Activated T-helper 1 cell treated with anti-CD3 and anti-CD28 coated beads, Interleukin-2, amount 50 U/mL, for 16 hours (primary cell): ENCODE measurements at places on chromosomes 11 and 22.

DNA sequence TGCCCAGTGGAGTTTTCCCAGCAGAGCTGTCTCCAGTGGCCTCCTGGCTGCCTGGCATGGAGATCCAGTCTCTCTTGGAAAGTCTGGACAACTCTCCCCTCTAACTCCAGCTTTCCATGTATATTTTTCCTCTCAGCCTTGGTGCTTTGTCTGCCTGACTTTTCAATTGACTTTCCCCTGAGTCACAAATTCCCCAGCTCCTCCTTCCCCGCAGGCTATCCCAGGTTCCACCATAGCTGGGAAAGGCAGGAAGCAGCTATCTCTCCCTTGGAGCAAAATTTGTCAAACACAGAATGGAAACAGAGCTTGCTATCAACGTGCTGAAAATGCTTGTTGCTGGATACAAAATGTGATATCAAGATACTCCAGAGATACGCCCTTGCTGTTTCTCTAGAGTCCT, 384.8 kb downstream of the TMEM135 start:
- no peak for DNase-seq

GRCh38 chr11:23974051-23974450, 522.8 kb upstream of the LUZP2 start:
- DNase-seq: no peak

GRCh38 chr11:101323997-101324396, 194.4 kb upstream of the PGR start:
- DNase-seq: no peak

GRCh38 chr11:55942785-55943392, 6.7 kb upstream of the OR5I1 start:
- no peak for DNase-seq

DNA sequence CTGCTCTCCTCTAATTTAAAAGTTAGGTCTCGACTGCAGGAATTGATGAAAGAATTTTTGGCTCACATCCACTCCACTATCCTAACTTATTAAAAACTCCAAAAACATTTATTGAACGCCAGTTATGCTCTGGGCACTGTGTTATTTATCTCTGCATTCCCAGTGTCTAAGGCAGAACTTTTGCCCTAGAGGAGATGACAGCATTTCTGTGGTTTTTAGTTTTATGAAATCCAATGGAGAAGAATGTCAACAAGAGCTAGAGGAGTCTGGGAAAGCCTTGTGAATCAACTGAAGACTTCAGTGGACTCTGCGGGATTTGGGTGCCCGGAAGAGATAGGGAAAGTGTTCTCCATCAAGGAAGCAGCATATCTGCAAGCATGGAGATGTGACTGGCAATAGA, 217.0 kb upstream of the PGR start:
- no peak for DNase-seq

- DNase-seq: no peak
Measured at GRCh38 chr22:27212102-27212501, 554.7 kb downstream of the MIAT start.

DNA sequence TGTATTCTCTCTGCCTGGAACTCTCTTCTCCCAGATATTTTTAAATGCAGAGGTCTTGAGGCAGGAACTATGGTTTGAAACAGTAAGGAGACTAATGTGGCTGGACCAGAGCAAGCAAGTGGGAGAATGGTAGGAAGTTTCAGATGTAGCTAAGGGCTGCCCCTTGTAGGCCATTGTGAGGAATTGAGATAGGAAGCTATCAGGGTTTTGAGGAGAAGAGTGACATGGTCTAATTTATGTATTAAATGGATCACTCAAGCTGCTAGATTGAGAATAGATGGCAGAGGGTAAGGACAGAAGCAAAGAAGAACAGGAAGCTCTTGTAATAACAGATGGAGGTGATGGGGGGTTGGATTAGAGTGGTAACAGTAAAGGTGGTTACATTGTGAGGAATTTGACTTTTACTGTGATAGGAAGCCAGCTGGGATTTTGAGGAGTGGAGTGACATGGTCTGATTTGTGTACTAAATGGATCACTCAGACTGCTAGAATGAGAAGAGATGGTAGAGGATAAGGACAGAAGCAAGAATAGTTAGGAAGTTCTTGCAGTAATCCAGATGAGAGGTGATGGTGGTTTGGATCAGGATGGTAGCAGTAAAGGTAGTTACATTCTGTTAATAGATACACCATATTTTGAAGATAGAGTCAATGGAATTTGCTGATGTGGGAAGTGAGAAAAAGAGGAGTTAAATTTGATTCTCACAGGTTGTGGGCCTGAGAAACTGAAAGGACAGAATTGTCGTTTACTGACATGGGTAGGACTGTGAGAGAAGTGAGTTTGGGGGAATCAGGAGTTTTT, 63.0 kb downstream of the HIPK3 start:
- DNase-seq: no peak

GRCh38 chr11:12567746-12568460, 106.3 kb upstream of the TEAD1 start:
- no peak for DNase-seq

- DNase-seq: no peak
Measured at GRCh38 chr11:16448123-16448717, 91.9 kb upstream of the SOX6 start.

DNA sequence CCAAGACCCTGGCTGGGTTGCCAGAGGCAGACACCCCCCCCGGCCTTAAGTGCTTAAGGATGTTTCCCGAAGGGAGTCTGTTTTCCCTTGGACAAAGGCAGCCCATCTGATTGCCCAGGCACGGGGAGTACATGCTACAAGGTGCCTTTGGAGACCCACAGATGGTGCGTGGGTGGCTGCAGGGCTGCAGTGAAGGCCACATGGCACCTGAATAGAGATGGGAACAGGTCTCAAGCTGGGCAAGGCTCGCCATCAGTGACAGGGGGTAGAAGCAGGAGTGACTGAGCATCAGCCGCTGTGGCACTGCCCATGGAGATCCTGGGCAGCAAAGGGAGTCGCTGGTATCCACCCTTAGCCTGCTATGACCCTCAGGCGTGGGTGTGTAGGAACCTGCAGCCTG, 2.4 kb downstream of the RTL6 start:
- DNase-seq: no peak

GRCh38 chr11:41921746-41922390, 462.4 kb upstream of the LRRC4C start:
- no peak for DNase-seq

- DNase-seq: no peak
Measured at GRCh38 chr11:79189055-79189454, 251.8 kb downstream of the TENM4 start.

DNA sequence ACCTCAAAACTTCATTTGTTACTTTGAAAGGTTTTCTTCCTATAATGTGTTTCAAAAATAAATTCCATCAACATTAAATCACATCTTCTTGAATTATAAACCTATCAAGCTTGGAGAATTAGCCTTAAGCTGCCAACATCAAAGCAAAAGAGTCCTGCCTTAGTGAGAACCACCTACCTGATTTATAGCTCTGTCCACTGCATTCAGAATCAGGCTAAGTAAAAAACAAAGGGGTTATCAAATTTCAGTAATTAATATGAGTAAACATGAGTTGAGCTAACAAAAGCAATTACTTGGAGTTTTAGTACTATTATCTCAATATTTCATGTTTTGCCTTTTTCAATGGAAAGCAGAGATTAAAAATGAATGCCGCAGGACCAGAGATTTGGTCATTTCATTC, 73.9 kb downstream of the CADM1 start:
- DNase-seq: no peak

- no peak for DNase-seq
Measured at GRCh38 chr11:47003180-47003877, 66.8 kb downstream of the CSTPP1 start.

DNA sequence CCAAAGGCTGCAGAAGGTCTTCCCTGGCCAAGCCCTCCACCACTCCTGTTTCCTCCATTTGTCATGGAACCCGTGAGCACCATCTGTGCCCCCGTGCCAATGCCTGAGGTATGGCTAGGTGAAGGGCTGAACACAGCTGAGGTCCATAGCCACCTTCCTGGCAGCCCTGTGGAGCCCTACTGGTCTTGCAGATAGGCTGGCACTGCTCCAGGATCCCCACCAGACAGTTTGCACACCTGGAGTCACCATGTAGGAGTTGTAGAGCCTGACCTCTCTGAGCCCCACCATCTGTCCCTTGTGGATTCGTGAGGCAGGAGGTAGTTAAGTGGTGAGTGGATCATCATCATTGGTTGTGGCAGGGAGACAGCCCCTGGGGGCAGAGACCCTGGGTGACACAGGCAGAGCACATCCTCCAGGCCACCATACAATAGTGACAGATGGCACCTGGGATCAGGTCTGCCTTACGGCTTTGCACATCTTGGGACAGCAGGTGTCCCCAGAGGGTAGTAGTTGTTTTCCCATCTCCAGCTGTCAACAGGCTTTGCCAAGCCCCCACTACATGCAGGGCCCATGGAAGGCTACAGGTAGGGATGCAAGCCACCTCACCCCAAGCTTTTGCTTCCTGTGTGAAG, 52.5 kb upstream of the SUSD2 start:
- no peak for DNase-seq

DNA sequence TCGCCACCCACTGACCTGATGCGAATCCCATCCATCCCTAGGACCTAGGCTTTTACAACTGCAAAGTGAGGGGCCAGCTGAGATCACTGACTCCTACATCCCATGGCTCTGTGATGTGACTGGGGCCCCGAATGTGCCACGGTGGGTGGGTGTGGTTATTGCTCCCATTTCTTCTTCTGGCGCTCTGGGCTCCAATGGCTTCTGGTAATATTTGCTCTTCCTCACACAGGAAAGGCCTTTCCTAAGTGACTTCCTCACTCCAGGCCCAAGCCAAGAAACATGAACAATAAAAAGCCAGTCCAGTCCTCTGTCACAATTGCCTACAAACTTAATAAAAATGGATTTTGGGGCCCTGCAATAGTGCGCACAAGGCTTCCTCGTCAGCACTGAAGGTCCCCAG, 78.1 kb downstream of the GALNT18 start:
- DNase-seq: no peak

- DNase-seq: no peak
Measured at GRCh38 chr11:11250470-11250869, 102.6 kb downstream of the CSNK2A3 start.

DNA sequence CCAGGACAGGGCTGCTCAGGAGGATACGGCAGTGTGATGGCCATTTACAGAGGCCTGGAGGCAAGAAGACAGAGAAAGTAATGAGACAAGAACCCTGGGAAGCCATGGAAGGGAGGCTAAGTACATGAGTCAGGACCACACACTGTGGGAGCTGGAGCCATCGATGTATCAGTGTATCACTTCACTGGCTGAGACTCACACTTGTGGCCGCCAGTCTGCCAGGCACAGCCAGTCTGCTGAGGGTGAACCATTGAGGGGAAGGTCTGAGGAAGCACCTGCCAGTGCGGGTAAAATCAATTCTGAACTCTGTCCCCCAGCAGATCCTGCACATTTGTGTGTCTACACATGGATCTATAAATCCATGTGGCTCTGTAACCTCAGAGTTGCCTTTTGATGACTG, 195.6 kb downstream of the GRIK4 start:
- DNase-seq: no peak

DNA sequence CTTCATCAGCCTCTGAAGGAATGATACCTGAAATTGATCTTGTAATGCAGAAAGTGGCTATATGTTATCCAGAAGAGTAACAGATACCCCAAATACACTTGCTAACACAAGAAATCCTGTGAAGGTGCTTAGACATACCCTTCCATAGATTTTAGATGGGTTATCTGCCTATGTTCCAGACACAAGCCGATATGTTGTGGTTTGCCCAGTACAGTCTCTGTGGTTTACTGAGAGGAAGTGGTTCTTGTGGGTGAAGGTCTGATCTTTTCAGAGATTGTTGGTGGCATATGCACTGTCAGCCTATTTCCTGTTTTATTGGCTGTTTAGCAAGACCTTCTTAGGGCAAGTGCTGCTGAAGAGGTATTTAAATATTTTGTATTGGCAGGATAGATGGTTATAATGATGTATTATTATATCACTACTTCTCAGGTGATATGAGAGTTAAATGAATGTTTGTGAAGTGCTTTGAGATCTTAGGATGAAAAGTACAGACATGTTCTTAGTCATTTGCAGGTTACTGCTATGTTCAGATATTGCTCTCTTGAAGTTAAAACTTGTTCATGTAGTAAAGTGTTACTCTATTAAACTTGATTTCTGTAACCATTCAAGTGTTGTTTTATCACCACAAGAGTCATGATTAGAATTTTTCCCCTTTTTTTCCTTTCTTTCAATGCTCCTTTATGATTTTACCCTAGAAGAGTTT, 8.2 kb downstream of the ARHGEF12 start:
- no peak for DNase-seq

- no peak for DNase-seq
Measured at GRCh38 chr22:17267661-17268330, 48.6 kb upstream of the ADA2 start.
